HCT116 (cell line): ENCODE measurements at places on chromosomes 6 and 20.

DNA sequence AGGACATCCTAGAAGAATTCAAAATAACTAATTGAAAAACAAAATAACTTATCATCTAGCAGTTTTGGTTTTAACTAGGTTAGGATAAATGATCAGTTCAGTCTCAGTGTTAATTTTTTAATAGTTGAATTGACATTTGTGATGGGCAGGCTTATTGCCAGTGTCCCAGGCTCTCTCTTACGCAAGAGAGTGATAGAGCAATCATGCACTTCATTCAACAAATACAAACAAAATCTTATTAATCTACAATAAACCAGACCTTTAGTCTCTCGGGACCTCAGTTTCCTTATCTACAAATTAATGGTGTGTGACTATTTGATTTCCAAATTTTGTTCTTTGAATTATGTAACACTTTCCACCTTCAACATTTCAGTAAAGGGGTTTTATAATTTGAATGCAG lies 385.9 kb upstream of the JAG1 start:
- DNase-seq = no peak
- H3K4me1 ChIP-seq = no peaks in the 10 kb centered on the region
- H3K27ac ChIP-seq = no peak overlapping the region
- no peaks in the 10 kb centered on the region for H3K27me3 ChIP-seq

- peak overlapping the region; percentile 99 for H3K27ac ChIP-seq
- peaks cover 11% of the 10 kb centered on the region; the same call in 1 of the 2 replicates for H3K4me1 ChIP-seq
- peak; percentile 72 for DNase-seq
- peak overlapping the region; percentile 87 for H3K4me3 ChIP-seq
Observed at GRCh38 chr20:327186-328026, 2.1 kb downstream of the SOX12 start.

DNA sequence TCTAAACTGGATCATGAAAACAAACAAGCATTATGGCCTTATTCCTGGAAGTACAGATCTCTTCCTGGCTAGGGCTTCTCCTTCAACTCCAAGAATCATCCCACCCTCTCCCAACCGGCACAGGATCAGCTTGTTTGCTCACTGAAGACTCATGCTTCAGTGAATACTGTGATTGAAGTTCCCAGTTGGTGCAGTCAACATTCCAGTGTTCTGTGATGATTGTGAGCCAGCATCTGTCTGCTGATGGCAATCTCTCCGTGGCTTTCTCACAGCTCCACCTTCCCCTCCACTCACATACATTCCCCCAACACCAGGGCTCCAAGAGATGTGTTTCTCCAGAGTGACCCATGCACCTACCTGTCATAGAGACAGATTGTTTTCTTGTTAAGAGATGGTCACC lies 421.3 kb upstream of the BTBD3 start:
- H3K4me3 ChIP-seq = no peak overlapping the region
- no peaks in the 10 kb centered on the region for H3K4me1 ChIP-seq
- H3K27ac ChIP-seq = no peak overlapping the region
- DNase-seq = no peak
- no peaks in the 10 kb centered on the region for H3K36me3 ChIP-seq
- H3K27me3 ChIP-seq = no peaks in the 10 kb centered on the region

DNA sequence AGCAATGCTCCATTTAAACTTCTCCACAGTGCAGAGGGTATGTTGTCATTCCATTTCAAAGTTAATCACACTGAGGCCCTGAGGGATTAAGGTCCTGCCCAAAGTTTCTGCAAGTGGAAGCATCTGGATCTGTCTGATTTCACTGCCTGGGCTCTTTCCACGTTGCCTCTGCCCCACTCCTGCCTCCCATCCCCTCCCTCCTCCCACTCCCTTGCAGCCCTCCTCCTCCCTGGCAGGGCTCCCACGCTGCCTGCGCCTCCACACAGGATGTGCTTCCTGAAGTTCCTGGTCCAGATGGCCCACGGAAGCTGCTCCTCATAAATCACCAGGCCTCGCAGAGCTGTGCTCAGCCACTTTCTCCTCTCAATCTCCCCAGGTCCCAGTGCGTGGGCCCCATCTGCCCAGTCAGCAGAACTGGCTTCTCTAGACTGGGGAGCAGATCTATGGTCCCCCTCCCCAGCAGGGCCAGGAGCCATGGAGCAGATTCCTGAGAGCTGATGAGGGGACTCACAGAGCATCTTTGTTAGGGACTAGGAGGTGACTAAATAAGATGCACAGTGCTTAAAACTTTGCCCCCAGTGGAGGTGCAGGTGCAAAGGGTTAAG lies 65.4 kb upstream of the MAFB start:
- H3K36me3 ChIP-seq = no peaks in the 10 kb centered on the region
- H3K27me3 ChIP-seq = peaks cover 9% of the 10 kb centered on the region; the same call in 1 of the 2 replicates
- no peaks in the 10 kb centered on the region for H3K4me1 ChIP-seq
- no peak overlapping the region for H3K27ac ChIP-seq
- no peak for DNase-seq
- H3K4me3 ChIP-seq = no peak overlapping the region

DNA sequence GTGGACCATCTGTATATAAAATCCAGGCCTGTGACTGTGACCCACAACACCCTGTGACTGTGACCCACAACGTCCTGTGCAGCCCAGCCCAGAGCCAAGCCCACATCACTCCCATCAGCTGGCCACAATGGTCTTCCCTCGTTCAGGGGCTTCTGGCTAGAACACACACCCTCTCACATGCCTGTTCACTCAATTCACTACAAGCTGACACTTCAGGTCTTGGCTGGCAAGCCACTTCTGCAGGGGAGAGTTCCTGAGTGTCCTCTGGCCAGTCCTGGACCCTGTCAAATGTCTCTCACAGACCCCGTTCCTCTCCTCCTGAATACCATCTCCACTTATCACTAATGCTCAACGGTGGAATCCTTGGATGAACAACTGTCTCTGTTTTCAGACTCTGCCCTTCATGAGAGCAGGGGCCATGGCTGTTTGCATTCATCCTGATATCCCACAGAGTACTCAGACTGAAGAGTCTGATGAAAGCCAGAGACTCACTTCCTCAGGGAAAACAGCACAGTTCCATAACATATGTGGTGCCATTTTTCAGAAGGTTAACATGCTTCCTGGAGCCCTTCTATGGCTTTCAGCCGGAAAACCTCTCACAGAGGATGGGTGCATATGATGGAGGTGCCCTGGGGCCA lies 56.0 kb downstream of the MYH7B start:
- H3K36me3 ChIP-seq = peaks cover 47% of the 10 kb centered on the region; the same call in 1 of the 2 replicates
- no peaks in the 10 kb centered on the region for H3K4me1 ChIP-seq
- DNase-seq = no peak
- H3K27ac ChIP-seq = no peak overlapping the region

DNA sequence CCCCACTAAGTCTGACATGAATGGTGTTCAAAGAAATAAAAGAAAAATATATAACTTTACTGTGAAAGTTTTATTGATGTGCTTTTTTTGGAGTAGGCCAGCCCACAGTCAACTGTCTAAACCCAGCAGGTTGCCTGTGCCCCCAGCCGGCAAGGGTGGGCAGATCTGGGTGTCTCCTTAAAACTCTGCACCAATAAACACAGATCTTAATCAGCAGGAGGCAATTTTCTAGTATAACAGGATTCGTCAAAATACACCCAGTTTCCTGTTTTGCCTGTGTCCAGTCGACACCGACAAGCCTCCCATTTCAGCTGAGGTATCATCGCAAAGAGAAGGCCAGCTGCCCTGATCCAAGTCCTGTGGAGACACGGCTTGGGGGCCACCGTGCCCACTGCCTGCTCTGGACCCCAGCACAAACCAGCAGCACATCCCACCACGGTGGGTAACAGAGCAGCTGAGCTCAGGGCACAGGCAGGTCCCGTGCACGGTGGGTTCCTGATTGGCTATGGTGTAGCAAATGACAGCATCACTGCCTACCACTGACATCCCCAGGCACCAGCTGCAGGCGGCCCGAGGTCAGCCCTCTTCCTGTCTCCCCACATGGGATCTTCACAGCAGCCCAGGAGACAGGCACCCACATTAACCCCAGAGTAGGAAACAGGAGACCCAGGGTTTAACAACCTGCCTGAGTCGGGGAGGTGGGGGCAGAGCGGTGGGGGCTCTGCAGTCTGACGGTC lies 15.7 kb downstream of the BMP7 start:
- DNase-seq = no peak
- no peaks in the 10 kb centered on the region for H3K4me1 ChIP-seq
- no peak overlapping the region for H3K4me3 ChIP-seq
- no peak overlapping the region for H3K27ac ChIP-seq
- no peaks in the 10 kb centered on the region for H3K36me3 ChIP-seq

DNA sequence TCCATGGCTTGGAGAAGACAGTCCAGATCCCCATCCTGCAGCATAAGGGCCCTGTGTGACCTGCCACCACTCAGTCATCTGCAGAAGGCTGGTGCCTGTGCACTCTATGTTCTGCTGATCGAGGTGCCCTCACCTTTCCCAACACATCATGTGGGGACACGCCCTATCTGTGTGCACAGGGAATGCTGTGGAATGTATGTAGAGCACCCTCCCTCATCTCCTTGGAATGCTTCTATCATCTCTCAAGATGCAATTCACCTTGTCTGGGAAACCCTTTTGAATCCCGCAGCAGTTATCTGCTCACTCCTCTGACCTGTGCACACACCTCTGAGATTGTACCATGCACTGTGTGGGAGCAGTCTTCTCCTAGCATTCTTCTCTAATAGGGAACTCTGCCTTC lies 207.2 kb upstream of the SSTR4 start:
- no peak overlapping the region for H3K4me3 ChIP-seq
- H3K27me3 ChIP-seq = peaks cover 19% of the 10 kb centered on the region; the same call in 1 of the 2 replicates
- no peak overlapping the region for H3K27ac ChIP-seq
- H3K4me1 ChIP-seq = no peaks in the 10 kb centered on the region
